Nucleus accumbens (tissue), 56 donors: ENCODE measurements at places on chromosomes 1 and 21.

DNA sequence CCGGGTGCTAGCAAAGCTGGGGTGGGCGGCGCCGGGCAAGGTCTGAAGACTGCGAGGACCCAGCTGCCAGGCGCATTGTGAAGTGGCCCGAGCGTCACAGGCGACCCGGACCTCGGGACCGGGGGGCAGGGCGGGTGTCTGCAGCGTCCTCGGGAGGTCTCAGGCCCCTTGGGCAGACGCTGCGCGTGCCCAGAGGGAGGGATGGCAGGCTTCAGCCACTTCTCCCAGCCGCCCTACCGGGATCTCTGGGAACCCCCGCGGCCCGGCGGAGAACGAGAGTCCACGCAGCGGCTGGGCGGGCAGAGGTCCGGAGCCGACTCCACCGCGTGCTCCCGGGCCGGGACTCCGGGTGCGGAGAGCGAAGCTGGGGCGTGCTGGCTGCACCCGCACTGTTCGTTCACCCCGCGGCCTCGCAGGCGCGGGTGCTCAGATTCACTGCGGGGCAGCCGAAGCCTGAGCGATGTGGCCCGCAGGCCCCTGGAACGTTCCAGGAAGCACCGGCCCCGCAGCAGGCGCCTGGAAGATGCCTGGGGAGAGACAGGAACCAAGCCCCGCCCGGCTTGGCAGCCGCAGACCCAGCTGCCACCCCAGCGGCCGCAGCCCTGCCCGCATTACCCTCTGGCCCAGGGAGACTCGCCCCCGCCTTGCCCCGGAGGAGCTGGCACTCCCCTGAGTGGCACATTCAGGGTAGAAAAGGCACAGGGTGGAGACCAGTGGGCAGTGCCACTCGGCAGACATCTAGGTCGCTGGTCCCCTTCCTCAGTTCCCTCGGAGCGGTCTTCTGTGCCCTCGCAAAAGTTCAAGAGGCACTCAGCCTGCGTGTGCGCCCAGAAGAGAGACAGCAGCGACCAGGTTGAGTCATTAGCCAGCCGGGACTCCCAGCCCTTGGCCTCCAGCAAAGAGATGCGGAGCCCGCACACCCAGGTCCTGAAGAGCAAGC, at the start of gene CCDC185:
Gene CCDC185 (plus strand): TSS at position 141 of the 940 bp plus-strand sequence. CDS start 61 bp downstream, at position 202.
- no peak for DNase-seq

DNA sequence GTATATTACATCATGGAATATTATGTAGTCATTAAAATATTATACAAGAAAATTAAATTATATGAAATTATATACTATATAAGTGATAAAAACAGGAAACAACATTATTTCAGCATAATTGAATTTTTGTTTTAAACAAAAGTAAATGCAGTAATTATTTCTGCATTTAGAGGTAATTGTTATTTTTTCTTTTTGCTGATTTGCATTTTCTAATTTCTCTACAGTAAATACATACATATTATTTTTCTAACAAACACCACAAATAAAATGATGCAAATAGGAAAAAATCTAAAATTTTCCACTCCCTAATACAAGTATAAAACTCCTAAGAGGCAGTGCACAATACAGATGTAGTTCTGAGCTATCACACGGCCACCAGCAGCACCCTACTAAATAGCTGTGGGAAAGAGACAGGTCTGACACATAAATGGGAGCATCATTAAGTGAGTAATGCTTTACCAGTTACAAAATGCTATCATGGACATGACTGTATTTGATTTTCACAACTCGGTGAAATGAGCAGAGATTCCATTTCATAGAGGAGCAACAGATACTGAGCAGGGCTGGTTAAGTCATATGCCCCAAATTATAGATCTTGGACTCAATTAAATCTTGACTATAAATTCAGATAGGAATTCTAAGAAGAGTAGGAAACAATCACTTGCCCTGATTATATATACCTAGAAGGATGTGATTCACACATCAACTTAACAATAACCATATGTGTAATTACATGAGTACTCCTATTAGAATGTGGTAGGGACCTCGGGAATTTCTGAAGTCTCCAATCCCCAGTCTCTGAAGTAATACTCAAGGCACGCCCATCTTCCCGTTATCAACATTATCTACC, 49.0 kb downstream of the NRIP1 start:
- DNase-seq, result no peak

DNA sequence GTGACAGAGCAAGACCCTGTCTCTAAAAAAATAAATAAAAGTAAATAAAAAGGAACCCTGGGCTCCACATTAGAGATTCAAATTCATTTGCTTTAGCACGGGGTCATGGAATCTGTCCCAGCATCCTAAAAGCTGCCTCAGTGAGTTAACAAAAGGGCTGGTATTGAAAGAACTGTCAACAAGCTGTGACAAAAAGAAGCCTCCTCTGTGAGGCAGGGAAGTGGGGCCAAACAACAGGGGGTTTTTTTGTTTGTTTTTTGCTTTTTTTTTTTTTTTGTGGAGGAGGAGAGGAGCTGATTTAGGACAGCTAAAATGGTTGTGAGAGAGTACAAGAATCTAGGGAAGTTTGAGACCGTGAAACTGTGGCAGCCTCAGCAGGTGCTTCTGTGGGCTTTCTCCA, 115.7 kb downstream of the LIPI start:
- no peak for DNase-seq

- no peak for DNase-seq
Measured at GRCh38 chr1:218474128-218474527, 129.0 kb downstream of the TGFB2 start.

DNA sequence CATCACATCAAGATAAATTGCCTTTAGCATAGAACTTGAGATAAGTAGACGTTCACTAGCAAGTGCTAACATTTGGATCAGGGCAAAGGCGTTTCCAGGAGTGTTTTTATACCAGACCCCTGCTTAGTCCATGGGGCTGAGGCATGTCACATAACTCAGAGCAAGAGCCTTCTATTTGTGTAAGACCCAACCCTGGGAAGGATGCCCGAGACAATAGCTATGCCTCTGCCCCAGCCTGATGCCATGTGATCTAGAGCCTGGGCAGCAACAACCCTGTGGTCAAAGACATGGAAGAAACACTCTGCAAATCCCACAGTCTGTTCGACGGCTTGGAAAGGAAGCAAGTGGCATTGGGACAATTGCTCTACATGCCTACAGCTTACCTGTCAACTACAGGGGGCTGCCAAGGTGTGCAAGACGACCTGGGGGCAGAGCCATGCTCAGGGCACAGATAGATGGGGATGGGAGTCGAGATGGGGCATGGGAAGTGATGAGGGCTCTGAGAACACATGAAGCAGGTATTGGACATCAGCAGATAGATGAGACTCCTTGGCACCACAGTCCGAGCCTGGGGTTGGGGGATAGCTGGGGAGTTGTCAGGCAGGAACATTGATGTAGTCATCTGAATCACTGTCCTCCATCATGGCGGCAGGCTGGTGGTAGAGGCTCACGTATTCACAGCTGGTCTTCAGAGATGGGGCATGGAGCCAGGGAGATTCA, 7.3 kb downstream of the IL24 start:
- DNase-seq, result no peak

DNA sequence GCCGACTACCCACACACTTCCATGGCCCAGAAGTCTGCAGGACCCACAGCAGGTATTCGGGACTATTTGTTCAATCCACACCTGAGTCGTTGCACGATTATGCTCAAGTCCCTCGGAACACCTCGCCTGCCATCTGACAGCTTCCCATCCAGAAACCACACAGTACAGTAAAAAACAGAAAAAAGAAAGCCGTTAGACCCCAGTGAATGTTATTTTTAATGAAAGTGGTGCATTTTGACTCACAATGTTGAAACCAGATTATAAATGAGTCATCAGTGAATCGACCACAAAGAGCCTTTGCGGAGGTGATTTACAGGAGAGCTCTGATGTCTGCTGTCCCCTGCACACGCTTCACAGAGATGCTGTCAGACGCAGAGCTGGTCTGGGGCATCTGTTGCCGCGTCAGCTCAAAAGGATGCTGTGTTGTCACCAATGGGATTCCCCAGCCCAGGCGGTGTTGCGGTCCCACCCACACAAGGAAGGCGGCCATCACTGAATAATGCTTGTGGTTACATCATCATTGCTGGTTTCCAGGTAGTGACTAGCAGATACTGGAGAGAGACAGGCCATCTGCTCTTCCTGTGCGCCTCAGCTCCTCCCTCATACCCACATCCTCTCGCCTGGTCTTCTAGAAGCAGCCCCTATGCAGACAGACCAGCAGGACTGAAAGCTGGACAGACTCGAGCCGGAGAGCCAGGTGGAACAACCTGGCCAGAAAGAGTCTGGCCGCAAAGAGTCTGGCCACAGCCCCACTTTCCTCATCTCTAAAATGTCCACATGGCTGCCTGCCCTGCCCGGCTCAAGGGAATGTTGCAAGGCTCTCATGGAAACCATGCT, 116.8 kb downstream of the TOMM20 start:
- no peak for DNase-seq
